ENCODE measurements at places on chromosomes 2 and 18.

GRCh38 chr18:48853588-48853987 is 97.2 kb downstream of the SMAD7 start:
- DNase-seq: no peak

DNA sequence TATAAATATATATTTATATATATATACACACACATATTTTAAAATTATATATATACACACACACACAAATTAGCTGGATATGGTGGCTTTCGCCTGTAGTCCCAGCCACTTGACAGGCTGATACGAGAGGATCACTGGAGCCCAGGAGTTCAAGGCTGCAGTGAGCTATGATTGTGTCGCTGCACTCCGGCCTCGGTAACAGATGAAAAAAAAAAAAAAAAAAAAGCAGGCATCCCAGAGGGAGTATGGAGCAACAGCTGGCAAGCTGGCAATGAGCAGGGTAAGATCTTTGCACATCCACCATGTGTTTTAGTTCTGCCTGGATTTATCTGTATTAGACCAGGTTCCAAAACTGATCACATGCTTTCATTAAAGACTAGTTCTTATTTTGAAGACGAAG is 170.1 kb downstream of the MAP2 start:
- no peak for DNase-seq

GRCh38 chr2:43114210-43114609 is 112.2 kb downstream of the ZFP36L2 start:
- DNase-seq: no peak

- DNase-seq: no peak
These were observed 509 bp upstream of the CYS1 start for GRCh38 chr2:10080536-10081304.

DNA sequence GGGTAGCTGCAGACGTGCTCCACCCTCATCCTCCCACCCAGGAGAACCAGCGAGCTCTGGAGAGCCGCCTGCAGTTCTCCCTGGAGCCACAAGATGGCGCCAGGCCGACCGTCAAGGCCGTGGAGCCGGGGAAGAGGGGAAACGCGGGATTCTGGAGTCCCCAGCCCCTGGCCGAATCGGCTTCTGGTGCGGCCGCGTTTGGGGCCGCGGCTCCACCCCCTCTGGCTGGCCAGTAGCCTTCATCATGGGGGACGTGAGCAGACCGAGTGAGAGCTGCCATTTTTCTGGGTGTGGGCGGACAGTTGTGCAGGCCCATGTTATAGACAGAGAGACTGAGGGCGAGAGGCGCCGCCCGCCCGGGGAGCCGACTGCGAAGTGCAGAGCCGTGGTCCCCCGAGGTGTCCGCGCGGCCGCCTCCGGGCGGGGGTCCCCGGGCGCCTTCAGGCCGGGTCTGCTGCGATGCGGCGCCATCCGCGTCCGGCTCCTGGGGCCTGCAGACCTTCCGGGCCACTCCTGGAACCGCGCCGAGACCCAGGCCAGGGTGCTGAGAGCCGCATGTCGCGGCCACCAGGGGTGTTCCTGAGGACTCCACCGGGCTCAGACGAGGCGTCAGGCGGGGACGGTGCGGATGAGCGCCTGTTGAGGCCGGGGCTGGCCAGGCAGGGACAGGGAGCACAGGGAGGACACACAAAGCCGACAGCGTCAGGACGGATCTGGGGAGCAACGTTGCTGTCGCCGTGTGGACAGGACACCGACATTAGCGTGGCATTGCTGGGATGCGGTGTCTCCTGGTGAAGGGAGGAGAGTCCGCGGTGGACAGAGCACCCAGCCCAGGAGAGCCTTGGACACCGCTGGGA is 418.2 kb upstream of the HS6ST1 start:
- DNase-seq: peak; percentile 38

- DNase-seq: no peak
These were observed 8.8 kb downstream of the NR4A2 start for GRCh38 chr2:156323754-156324153.

DNA sequence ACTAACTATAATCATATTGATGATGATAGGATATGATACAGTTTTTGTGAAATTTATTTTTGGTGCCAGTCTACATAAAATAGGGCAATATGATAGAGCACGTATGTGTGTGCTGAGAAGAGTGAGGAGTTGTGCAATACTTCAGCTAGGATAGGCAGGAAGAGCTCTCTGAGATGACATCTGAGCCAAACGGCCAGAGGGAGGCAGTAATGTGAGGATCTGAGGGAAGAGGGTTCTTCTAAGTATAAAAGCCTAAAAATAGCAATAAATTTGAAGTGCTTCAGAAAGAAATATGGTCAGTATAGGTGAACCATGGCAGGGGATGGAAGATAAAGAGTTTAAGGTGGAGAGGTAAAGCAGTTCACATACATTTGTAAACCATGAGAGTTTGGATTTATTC is 102.5 kb downstream of the OLA1 start:
- DNase-seq: no peak

DNA sequence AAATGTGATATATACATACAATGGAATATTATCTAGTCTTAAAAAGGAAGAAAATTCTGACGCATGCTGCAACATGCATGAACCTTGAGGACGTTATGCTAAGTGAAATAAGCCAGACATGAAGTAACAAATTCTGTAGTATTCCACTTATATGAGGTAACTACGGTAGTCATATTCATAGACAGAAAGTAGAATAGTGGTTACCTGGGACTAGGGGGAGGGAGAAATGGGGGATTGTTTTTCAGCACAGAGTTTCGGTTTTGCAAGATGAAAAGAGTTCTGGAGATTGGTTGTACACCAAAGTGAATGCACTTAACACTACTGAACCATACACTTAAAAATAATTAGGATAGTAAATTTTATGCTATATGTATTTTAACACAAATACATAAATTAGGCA is 215.9 kb upstream of the FBXO11 start:
- no peak for DNase-seq
